CD4-positive, alpha-beta T cell treated with Interleukin-4 for 4 hours (primary cell): ENCODE measurements at places on chromosomes 6 and 20.

DNA sequence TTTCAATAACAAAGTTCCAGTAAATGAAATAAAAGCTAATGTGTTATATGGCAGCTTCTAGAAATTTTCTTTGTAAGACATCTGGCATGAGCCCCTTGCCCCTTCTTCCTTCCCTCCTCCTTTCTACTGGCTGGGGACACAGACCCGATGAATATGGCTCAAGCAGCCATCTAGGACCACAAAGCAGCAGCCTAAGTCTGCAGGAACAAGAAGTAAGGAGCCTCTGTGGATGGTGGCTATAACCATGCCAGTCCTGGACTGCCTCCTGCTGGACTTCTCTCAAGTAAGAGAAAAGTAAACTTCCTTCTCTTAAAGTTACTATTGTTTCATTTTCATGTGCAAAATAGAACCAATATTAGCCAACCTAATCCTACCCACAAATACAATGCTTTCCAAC, 114.9 kb upstream of the DST start:
- DNase-seq, result no peak

DNA sequence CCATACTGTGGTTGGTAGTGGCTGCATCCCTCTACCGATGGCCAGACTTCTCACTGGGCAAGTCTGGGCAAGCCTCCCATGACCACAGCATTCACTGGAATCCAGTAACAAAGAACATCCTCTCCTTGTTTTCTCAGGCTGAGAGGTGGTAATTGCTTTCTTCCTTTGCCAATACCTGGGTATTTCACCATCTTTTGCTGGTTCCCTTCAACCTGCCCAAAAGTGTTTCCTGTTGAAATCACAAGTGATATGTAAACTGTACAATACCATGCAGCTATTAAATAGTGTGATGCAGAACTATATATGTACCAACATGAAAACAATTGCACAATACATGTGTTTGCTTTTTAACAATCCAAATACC, at the start of gene PTCHD4:
Gene PTCHD4 (minus strand): TSS at position 55 of the 364 bp plus-strand sequence. CDS start 42,240 bp downstream, outside the sequence.
- no peak for DNase-seq

DNA sequence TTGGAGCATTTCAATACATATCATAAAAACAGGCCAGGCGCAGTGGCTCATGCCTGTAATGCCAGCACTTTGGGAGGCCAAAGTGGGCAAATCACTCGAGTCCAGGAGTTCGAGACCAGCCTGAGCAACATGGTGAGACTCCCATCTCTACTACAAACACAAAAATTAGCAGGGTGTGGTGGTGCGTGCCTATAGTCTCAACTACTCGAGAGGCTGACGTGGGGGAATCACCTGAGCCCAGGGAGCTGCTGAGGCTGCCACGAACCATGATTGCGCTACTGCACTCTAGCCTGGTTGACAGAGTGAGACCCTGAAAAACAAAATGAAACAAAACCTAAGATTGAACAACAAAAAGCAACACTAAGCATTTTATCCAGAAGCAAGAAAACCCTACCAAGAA, 47.2 kb downstream of the BACH2 start:
- no peak for DNase-seq

- DNase-seq, result peak; percentile 70
These were observed 66.7 kb downstream of the RPP21 start for GRCh38 chr6:30411515-30412207.

GRCh38 chr20:22717466-22717865, 133.1 kb upstream of the FOXA2 start:
- no peak for DNase-seq

DNA sequence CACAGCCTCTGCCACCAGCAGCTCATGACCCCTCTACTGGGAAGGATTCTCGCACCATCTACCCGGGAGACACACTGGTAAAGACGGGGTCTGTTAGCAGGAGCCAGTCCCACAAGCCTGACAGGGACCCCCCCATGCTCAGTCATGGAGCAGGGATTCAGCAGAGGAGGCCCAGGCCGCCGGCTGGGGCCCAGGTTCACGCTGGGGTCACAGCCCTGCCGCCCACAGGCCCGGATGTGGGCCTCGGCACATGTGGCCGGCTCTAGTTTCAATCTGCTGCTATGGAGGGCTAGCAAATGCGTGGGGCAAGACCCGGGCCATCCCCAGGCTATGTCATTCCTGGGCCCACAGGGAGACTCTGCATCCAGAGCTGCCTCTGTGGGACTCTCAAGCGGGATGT, 25.1 kb downstream of the PXDC1 start:
- no peak for DNase-seq

DNA sequence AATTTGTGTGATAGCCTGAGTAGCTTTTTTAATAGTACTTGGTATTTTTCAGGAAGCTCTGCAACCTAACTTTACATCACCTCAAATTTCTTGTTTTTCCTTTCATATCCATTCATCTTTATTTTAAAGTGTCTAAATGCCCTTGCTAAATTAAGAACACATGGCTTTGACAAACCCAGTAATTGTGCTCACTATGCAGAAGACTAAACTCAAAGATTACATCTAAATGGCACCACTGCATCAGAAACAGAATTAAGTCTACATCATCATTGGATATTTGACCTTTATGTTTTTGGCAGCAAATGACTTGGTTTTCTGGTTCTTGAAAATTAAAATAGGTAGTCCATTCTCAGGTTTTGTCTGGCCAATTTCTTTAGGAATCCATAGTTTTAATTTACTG, 69.6 kb upstream of the HDGFL1 start:
- no peak for DNase-seq

- DNase-seq, result peak; percentile 54
These were observed 543.4 kb downstream of the CD83 start for GRCh38 chr6:14660806-14661579.

GRCh38 chr6:47083586-47084047, 41.5 kb upstream of the ADGRF1 start:
- DNase-seq, result no peak

GRCh38 chr6:111592726-111593511, 12.8 kb downstream of the TRAF3IP2 start:
- DNase-seq, result no peak

- DNase-seq, result no peak
These were observed 12.0 kb downstream of the DLGAP4 start for GRCh38 chr20:36318166-36318565.

- no peak for DNase-seq
These were observed 639 bp upstream of the RCAN2 start for GRCh38 chr6:46491628-46492547.

DNA sequence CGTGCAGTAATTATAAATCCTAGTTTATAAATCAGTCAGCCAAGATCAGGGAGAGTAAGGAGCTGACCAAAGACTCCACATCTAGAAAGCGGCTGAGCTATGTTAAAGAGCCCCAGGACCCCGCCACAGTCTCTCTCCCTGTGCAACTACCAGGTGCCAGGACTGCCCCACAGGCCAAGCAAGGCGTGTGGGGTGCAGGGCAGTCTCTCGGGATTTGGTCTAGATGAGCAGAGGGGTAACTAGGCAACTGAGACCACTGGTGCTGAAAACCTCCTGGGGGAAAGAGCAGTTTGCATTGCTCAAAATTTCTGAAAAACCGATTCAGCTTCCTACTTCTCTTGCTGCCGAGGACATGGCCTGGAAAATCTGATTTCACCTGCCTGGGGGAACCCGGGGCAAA, 10.4 kb downstream of the PMEPA1 start:
- DNase-seq, result no peak

GRCh38 chr20:11118802-11119380, 445.1 kb upstream of the JAG1 start:
- no peak for DNase-seq

DNA sequence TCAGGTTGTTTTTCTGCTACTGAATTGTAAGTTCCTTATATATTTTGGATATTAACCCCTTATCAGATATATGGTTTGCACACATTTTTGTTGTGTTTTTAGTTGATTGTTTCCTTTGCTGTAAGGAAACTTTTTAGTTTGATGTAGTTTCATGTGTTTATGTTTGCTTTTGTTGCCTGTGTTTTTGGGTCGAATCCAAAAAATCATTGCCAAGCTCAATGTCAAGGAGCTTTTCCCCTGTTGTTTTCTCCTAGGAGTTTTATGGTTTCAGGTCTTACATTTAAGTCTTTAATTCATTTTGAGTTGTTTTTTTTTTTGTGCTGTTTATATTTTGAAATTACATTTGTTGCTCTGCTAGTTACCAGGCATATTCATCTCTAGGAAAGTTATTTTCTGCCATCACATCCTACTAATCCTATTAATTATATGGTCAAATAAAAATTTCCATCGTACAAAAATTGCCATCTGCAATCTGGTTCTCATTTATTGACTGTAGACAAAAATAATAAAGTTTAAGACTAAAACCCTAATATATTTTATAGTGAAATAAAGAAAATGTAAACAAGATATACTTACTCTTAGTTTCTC, 103.8 kb upstream of the FAM184A start:
- no peak for DNase-seq
